PC-3 (cell line): ENCODE measurements at places on chromosomes 3 and 15.
A peak's percentile ranks its signal among the peaks of the same experiment; 100 is the strongest.

- DNase-seq = peak; percentile 66
Observed at GRCh38 chr3:177201700-177202397, 4.6 kb upstream of the TBL1XR1 start.

DNA sequence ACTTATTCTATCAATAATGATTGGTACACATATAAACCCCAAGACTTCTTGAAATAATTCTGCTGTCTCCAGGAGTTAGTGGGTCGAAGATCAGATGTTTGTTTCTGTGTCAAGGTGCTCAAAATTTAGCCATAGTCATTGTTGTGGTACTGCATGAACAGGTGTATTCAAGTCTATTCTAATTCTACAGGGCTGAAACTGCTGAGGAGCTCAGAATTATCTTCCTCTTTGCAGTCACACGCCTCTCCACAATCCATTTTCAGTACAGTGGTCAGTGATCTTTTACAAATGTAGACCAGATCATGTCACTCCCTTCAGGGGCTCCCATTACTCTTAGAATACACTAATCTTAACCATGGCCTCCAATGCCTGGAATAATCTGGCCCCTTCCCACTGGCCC, 527.5 kb downstream of the NTRK3 start:
- no peak for DNase-seq

DNA sequence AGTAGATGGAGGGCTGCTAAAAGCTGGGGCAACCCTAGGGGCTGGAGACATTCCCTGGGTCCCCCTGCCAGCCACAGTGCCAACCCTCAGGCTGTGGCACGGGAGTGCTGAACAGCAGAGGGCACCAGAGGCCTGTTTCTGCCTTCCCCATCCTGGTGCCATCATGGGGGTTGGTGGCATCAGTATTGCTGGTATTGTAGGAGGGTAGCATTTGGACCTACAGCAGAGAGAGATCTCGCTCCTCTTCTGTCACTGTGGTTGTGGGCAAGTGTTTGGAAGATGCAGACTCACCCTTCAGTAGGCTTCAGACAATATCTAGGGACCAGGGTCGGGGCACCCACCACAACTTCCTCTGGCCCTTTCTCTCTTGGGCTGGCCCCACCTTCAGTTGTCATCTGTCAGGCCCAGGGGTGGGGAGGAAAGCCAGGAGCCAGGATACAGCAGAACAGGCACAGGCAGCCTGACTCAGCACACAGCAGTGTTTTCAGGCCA, 123.5 kb downstream of the RPLP1 start:
- peak; percentile 75 for DNase-seq

GRCh38 chr3:126419886-126420786, 25.4 kb downstream of the CFAP100 start:
- DNase-seq = no peak

- no peak for DNase-seq
Observed at GRCh38 chr15:43899928-43900327, 73.1 kb downstream of the WDR76 start.

- peak; percentile 86 for DNase-seq
Observed at GRCh38 chr15:92521624-92522008, 127.9 kb downstream of the ST8SIA2 start.

DNA sequence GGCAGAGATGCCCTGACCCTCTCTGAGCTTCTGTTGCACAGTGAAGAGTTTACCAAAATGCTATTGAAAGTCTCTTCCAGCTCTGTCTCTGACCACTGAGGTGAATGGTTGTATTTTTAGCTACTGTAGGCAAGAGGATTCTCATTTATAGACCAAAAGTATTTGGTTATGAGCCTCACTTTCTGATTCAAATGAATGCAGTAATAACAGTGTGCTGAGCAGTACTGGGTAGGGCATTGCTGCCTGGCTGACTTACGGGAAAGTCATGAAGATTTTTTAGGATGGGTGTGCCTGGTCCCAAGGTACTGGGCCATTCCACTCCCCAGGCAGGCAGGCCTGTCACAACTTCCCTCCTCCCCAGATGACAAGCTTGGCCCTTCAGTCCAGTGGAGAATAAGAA, 15.5 kb downstream of the PLA1A start:
- DNase-seq = no peak

- DNase-seq = no peak
Observed at GRCh38 chr3:74173090-74173489, 441.4 kb downstream of the CNTN3 start.

DNA sequence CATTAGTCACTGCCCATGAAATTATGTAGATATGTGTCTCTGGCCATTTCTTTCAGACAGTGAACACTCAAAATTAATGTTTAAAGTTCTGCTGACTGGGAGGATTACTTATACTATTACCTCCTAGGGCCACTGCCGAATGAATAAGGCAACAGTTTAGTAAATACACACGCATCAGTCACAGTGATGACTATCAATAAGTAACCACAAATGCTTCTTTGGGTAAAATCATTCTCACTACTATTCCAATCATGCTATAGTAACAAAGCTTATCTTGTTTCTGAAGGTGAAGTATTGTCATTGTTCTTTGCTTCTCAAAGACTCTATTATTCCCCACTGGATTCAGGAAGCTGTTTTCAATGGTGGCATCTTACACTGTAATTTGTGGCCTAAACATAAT, 478.8 kb downstream of the EPHA3 start:
- peak; percentile 70 for DNase-seq

DNA sequence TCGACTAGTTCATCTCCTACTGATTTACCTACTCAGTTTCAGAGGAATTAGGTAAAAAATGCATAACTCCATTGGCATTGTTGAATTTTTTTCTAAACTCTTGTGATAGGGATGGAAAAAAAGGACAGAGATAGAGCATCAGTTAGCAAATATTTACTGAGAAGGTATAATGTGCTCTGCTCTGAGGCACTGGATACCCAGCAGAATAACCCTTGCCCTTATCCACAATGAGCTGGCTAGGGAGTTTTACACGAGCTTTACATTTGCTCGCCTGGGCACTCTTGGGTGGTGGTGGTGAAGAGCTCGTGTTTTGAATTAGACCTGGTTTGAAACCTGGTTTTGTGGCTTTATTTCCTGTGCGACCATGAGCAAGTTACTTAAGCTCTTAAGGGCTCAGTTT, 149.6 kb downstream of the RORA start:
- no peak for DNase-seq

DNA sequence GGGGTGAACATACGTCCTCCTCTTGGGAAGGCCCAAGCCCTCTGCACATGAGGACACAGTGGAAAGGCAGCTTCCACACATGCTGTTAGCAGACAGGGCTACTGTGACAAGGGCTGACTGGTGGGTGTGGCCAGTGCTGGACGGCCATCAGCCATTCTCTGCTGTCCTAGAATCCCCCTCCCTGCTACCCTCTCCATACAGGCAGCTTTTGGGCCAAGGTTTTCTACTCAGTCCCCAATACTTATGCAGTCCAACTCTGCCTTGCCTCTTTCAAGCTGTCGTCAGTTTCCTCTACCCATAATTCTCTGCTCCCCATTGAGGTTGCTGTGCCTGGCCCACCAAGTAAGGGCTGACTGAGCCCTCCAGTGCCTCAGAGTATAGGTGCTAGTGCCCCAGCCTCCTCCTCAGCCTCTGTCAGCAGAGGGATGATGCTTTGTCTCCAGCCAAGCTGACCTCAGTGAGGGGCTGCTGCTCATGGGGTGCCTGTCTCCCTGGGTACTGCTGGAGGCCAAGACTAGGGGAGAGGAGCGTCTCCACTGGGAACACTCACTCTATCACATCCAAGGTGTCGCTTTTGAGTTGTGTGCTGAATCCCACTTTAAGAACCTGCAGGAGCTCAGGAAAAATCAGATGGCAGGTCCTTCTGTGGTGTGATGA, 2.8 kb downstream of the LOXL1 start:
- peak; percentile 39 for DNase-seq
